ENCODE measurements at places on chromosomes 7 and 10.

GRCh38 chr7:11579141-11579540 is 252.9 kb downstream of the THSD7A start:
- no peak for DNase-seq

- no peak for DNase-seq
These were observed 85.8 kb downstream of the PROSER2 start for GRCh38 chr10:11908991-11909390.

- DNase-seq = no peak
These were observed 1.1 kb downstream of the RRP12 start for GRCh38 chr10:97399843-97400545.

DNA sequence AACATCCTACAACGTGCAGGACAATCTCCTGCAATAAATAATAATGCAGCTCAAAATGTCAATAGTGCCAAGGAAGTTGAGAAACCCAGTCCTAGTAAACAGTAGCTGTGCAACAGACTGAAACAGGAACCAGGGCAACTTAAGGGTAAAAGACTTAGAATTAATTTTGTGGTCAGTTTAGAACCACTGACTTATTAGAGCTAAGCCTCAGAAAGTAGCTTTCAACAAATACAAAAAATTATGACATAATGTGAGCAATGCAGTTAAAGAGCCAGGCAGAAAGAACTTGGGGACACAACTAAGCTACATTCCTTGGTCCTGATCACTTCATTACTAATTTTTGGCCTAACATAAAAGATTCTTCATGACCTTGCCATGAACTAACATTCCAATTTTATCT is 195.4 kb downstream of the MACC1 start:
- DNase-seq = no peak

DNA sequence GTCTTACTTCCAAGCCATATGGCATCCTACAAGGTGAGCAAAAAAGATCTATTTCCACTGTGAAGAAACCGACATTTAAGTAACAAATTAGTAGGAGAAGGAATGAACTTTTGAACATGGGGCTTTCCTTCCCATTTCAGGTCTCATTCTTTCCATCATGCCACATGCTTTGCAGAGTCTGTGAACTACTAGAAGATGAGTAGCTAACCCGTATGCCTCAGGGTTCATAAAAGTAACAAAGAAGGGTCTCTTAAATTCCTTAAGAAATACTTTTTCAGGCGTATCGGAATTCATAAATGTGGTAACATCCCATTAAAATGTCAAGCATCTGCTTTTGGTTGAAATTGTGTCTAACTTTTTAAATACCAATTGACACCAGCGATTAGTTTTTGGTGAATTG is 81.3 kb upstream of the TNS3 start:
- no peak for DNase-seq

DNA sequence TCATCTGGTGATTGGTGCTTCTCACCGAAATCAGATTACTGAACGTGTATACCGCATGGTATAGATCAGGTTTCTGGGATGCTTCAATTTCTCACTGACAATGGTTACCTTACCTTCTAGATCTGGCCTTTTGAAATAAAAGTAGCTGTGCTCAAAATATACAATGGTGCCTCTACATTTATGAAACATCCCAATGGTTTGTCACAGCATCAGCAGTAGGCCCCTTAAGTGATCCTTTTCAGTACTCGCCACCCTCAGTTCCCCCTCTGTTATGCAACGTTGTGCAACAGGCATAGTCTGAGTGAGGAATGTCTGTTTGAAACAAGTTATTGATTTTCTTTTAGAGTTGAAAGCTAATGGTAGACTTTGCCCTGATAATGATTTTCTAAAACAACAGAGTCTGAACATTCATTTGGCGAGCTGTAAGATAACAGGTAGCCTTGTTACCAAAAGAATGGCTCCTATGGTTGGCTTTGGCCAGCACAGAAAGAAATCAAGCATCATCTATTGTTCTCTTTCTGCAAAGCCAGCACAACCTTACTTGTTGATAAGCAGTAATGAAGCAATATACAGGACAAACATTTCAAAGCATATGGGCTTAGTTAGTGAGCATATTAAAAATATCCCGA is 693.9 kb downstream of the PARD3 start:
- no peak for DNase-seq

- no peak for DNase-seq
These were observed 82.7 kb downstream of the ARHGAP22 start for GRCh38 chr10:48522011-48522765.

GRCh38 chr10:123557366-123558108 is 108.6 kb upstream of the GPR26 start:
- DNase-seq = no peak

GRCh38 chr7:36131499-36131898 is 21.6 kb upstream of the EEPD1 start:
- DNase-seq = no peak

GRCh38 chr7:132773527-132773956 is 197.3 kb upstream of the PLXNA4 start:
- no peak for DNase-seq

GRCh38 chr10:104492329-104492940 is 138.8 kb downstream of the CFAP58 start:
- no peak for DNase-seq

DNA sequence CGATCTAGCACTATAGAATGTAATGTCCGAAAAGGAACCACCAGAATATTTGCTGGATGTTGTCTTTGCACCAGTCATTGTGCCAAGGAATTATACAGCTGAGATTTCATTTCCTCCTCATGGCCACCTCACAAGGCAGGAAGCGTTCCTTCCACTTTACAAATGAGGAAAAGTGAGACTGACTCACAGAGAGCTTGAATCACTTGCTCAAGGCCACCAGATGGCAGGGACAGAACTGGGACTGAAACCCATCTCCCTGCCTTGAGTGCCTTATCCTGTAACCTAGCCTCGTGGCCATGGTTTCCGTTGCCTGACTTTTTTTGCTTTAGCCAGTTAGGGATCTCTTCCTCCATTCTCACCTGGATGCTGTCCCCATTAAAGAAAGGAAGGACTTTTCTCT is 44.7 kb upstream of the PDZD8 start:
- DNase-seq = no peak

GRCh38 chr10:2990764-2991163 is 76.6 kb upstream of the PFKP start:
- DNase-seq = no peak

Data from stimulated activated CD8-positive, alpha-beta memory T cell treated with anti-CD3 and anti-CD28 coated beads, Interleukin-4, amount 100 ng/mL, for 4 hours (primary cell).